ENCODE measurements at places on chromosomes 3 and 15.

DNA sequence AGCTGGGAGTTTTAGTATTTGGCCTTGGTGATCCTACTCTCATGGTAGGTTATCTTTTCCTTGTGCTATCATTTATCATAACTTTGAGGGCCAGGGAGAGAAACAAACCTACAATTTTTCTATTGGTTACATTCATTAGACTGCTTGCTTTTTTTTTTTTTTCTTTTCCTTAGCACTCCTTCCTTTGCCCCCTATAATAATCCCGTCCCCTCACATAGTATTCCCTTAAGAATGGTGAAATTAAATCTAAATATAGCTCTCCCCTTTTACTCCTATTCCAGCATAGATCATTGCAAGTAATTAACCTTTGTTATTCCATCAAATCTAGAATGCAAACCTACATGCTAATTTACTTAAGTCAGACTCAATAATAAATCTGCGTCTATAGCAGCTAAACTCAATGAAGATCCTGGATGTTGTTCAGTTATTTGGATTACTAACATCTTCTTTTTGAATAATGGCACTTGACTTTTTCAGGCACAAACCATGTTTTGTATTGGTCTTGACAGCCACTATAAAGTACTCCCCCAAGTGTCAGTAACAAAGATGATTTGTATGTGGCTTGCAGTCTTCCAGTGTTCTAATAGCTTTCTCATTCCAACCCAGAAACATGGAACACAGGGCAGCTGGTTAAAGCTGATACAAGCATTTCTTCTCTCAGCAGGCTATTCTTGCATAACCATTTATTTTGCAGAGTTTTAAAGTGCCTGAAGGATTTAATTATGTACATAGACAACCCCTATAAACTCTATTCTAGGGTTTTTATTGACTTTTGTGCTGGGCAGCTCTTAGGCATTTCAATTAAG is 420.6 kb downstream of the MECOM start:
- DNase-seq = no peak

DNA sequence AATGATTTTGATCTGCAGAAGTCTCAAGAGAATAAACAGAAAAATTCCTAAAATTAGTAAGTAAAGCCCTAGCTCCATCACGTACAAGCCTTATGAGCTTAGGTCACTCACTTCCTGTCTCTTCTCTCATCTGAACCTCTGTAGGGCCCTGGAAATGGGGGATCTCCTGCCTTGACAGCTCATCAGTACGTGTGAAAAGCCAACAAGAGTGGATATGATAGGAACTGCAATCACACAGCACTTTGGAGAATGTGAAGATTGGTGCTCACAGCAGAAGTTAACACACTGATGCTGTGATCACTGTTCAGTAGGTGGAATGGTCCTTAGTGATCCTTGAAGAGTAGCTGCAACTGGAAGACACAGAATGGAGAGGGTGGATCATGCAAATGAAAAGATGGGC is 27.8 kb upstream of the ALDH1L1 start:
- DNase-seq = no peak

DNA sequence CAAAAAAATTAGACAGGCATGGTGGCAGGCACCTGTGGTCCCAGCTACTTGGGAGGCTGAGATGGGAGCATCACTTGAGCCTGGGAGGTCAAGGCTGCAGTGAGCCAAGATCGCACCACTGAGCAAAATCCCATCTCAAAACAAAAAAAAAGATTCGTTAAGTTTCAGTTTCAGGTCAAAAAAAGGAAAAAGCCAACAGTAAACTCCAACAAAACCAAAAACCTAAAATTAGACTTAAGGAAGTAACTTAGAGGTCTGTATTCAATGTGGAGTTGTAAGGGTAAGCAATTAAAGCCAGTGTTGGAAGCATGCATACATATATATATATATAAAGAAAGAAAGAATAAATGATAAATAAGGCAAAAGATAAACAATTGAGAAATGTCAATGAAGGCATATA is 11.8 kb downstream of the KPNA1 start:
- DNase-seq = no peak

- no peak for DNase-seq
Measured at GRCh38 chr3:194262925-194263305, 88.2 kb downstream of the CPN2 start.

- no peak for DNase-seq
Measured at GRCh38 chr3:16183082-16183481, 8.6 kb downstream of the GALNT15 start.

GRCh38 chr3:171516765-171517164 is 56.6 kb upstream of the TNIK start:
- DNase-seq = no peak

- no peak for DNase-seq
Measured at GRCh38 chr15:35725353-35725752, 179.4 kb upstream of the DPH6 start.

DNA sequence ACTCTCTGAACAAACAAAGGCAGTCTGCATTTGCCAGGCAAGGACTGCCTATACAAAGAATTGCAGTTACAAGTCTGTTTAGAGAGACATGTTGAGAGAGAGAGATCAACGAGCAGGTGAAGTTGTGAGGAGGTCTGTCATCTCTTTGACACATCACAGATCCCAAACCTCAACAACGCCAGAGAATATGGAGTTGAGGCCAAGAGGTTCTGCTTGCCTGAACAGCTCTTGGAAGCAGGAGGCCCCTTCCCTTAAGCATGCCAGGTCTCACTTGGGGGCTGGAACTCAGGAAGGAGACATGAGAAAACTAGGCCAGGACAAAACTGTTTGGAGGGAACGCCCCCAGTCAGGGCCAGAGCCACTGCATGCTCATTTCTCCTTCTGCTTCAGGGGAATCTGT is 22.3 kb upstream of the MUSTN1 start:
- DNase-seq = no peak

GRCh38 chr15:71517751-71518150 is 292.6 kb upstream of the NR2E3 start:
- no peak for DNase-seq

DNA sequence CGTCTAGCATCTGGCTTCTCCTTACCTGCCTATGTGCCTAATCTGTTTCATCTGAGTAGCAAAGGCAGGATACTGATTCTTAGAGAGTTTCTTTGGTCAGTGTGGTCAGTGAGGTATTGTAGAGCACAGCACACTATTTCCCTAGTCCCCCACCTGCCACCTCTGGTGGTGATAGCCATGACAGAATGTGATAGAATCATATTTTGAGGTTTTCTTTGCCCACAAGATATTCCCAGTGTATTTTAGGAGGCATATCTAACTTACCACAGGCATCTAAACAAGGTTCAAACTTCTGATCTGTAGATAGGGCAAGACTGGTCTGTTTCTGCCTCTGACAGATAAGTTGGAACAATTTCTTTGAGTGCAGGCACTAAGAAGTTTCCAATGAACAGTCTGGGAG is 188.0 kb downstream of the SOX2 start:
- DNase-seq = no peak

- DNase-seq = no peak
Measured at GRCh38 chr15:47856071-47856470, 138.8 kb downstream of the SEMA6D start.

DNA sequence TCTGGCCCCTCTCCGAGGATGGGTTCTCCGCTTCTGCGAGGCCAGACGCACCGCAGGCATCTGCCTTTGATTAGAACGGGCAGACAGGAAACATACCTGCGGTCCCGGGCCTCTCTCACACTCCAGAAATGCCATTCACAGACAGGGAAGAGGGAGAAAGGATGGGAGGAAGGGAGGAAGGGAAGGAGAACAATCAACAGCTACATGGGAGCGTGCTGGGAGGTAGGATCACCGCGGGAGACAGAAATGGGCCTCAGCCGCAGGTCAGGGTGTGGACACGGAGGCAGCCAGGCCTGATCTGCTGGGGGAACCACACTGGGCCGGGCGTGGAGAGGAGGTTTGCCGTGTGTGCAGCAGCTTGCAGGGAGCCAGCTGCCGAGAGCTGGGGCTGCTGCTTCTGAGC is 90.7 kb upstream of the RGMA start:
- DNase-seq = no peak
